PC-3 (cell line): ENCODE measurements at places on chromosomes 3 and 15. TPM values are rescaled to one million over a fixed set of nuclear protein-coding genes. Genes with fewer than 3 reads are reported as not detected.

GRCh38 chr3:141052201-141053069, 1.3 kb downstream of the SPSB4 start:
- no peak overlapping the region for H3K4me3 ChIP-seq
- H3K27ac ChIP-seq = no peak overlapping the region
- H3K36me3 ChIP-seq = no peaks in the 10 kb centered on the region
- no peak for DNase-seq
- H3K4me1 ChIP-seq = no peaks in the 10 kb centered on the region

DNA sequence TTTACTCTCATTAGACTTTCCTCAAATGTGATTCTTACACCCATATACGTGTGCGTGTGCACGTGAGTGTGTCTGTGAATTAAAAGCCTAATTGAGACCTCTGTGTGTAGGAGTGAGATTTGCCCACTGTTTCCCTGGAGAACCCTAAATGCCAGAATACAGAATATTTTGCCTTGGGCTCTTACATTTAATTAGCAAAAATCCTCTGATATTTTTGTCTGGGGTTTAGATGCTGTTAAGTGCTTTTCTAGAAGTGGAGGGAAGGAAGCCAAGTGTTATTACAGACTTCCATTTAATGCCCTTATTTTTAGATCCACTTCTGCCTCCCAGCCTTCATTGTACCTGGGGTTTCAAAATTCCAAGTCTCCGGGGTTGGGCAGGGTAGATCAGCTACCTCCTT, 17.8 kb downstream of the ZNF35 start:
- H3K27ac ChIP-seq = no peak overlapping the region; the same call in 1 of the 2 replicates
- no peaks in the 10 kb centered on the region for H3K27me3 ChIP-seq
- H3K36me3 ChIP-seq = peaks cover 8% of the 10 kb centered on the region
- peaks cover 9% of the 10 kb centered on the region; the same call in 1 of the 2 replicates for H3K4me1 ChIP-seq

DNA sequence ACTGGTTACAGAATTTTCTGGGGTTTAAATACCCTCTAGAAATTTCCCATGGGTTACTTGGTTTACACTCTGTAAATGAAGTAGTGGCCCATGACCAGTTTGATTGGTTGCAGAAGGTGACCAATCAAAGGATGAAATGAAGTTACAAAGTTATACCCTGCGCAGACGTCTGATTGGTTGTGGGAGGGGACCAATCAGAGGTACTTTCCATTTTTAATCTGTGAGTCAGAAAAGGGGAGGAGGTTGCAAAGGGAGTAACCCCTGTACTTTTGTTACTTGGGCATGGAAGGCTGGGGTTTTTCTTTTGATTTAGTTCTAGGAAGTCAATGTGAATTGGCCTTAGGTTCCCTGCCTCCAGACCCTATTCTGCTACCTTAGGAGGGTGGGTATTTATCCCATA, 18.7 kb upstream of the APH1B start:
- 0 out of 2 replicates have a peak, but pooled peaks cover 5% of the 10 kb centered on the region for H3K36me3 ChIP-seq
- peaks cover 12% of the 10 kb centered on the region for H3K4me1 ChIP-seq
- H3K4me3 ChIP-seq = no peak overlapping the region
- H3K27me3 ChIP-seq = no peaks in the 10 kb centered on the region

GRCh38 chr3:11238880-11239279, 33.3 kb upstream of the ATG7 start:
- no peaks in the 10 kb centered on the region for H3K27me3 ChIP-seq
- no peaks in the 10 kb centered on the region; the same call in 1 of the 2 replicates for H3K36me3 ChIP-seq
- H3K27ac ChIP-seq = peak overlapping the region; percentile 94
- H3K4me1 ChIP-seq = peaks cover 37% of the 10 kb centered on the region
- H3K4me3 ChIP-seq = peak overlapping the region; percentile 45

- no peak overlapping the region for H3K4me3 ChIP-seq
- H3K27me3 ChIP-seq = no peaks in the 10 kb centered on the region
- H3K36me3 ChIP-seq = no peaks in the 10 kb centered on the region
- H3K27ac ChIP-seq = no peak overlapping the region
- no peaks in the 10 kb centered on the region for H3K4me1 ChIP-seq
These were observed 845.5 kb downstream of the ROBO2 start for GRCh38 chr3:77885381-77885780.

- H3K36me3 ChIP-seq = peaks cover 5% of the 10 kb centered on the region; the same call in 1 of the 2 replicates
- H3K4me1 ChIP-seq = peaks cover 20% of the 10 kb centered on the region; the same call in 1 of the 2 replicates
- peak overlapping the region; percentile 16; the same call in 1 of the 2 replicates for H3K27ac ChIP-seq
These were observed 936 bp downstream of the KIF7 start for GRCh38 chr15:89654301-89654761.

DNA sequence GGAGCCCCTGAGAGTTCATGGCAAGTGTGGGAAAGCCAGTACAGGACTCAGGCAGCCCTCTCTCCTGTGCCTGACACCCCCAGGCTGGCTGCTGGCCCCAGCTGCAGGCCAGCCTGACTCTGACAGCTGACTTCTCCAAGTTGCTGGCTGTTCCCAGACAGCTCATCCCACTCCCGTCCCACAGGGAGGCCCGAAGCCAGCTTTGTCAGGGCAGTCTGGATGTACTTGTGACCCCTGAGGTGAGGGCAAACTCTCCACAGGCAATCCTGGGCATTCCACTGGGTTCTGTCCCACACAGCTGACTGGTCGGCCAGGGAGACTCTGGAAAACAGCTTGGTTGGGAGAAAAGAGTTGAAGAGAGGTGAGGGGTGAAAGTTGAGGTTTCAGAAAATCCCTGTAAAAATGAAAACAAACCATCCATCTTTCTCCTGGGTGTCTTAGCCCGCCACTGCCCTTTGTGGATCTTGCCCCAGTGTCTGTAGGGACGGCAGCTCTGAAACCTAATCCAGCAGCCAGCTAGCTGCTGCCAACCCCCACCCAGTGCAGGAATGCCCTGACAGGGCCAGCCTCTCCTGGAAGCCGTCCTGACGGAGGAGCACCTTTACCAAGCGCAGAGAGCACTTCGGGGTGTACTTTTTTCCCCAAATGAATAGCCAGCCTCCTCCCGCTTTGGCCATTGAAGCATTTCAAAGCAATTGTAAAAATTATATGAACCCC, 87.9 kb downstream of the DNAJB8 start:
- no peaks in the 10 kb centered on the region for H3K36me3 ChIP-seq
- H3K4me3 ChIP-seq = no peak overlapping the region
- no peaks in the 10 kb centered on the region for H3K27me3 ChIP-seq
- no peak overlapping the region for H3K27ac ChIP-seq

DNA sequence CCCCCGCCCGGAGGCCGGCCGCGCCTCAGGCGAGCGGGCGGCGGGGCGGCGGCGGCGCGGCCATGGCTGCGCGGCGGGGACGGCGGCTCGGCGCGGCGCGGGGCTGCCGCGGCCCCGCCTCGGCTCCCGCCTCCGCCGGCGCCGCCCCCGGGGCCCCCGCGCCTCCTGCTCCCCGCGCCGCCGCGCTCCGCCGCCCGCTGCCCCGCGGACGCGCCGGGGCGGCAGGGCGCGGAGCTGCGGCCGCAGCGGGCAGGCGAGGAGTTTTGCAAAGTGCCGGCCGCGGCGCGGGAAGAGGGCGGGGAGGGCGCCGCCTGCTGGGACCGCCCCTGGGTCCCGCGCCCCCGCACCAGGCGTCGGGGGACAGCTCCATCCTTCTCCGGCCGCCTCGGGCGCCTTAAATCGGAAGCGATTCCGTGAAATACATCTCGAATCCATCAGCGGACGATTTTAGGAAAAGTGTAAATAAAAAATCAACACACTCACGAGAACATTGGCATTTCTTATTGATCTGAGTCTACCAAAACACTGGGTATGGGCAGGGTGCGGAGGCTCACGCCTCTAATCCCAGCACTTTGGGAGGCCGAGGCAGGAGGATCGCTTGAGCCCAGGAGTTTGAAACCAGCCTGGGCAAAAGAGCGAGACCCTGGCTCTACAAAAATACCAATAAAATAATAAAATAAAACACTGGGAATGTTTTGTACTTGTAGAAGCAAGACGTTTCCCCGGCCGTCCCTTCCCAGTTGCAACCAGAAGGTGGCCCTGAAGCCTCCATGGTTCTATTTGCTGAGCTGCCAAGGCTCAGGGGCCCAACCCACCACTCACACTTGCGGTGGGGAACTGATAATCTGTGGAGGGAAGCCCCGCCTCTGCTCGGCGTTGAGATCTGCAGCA, 136.9 kb downstream of the NUP210 start:
- peaks cover 15% of the 10 kb centered on the region for H3K4me1 ChIP-seq
- no peak overlapping the region for H3K27ac ChIP-seq
- peak overlapping the region; percentile 84 for H3K4me3 ChIP-seq
- DNase-seq = peak; percentile 63
- no peaks in the 10 kb centered on the region for H3K36me3 ChIP-seq
- no peaks in the 10 kb centered on the region for H3K27me3 ChIP-seq

GRCh38 chr3:31960793-31961431, 20.1 kb downstream of the OSBPL10 start:
- peak overlapping the region; percentile 9 for H3K27ac ChIP-seq
- peak; percentile 84 for DNase-seq
- H3K4me3 ChIP-seq = no peak overlapping the region
- no peaks in the 10 kb centered on the region for H3K27me3 ChIP-seq
- no peaks in the 10 kb centered on the region for H3K36me3 ChIP-seq
- peaks cover 47% of the 10 kb centered on the region for H3K4me1 ChIP-seq

- no peaks in the 10 kb centered on the region for H3K27me3 ChIP-seq
- H3K4me1 ChIP-seq = no peaks in the 10 kb centered on the region
- H3K36me3 ChIP-seq = no peaks in the 10 kb centered on the region
- no peak overlapping the region for H3K27ac ChIP-seq
- H3K4me3 ChIP-seq = no peak overlapping the region
These were observed 779.6 kb upstream of the ARPP21 start for GRCh38 chr3:34859746-34860145.

The CACNA2D3 gene
- not detected in 2 replicates for total RNA-seq

The SCG5 gene
- 1.3 and 1.6 TPM in 2 replicates for total RNA-seq

The ADIPOQ gene
- not detected in 2 replicates for total RNA-seq

The HOMER2 gene
- 22.6 and 29.5 TPM in 2 replicates for total RNA-seq

The NTRK3 gene
- not detected in 2 replicates for total RNA-seq
